ENCODE measurements at places on chromosomes 12 and 14.

GRCh38 chr12:46209914-46210872, 58.6 kb downstream of the SLC38A1 start:
- no peaks in the 10 kb centered on the region for H3K36me3 ChIP-seq
- H3K27ac ChIP-seq, result no peak overlapping the region
- no peak overlapping the region for H3K4me3 ChIP-seq
- H3K27me3 ChIP-seq, result no peaks in the 10 kb centered on the region
- peaks cover 10% of the 10 kb centered on the region for H3K4me1 ChIP-seq

DNA sequence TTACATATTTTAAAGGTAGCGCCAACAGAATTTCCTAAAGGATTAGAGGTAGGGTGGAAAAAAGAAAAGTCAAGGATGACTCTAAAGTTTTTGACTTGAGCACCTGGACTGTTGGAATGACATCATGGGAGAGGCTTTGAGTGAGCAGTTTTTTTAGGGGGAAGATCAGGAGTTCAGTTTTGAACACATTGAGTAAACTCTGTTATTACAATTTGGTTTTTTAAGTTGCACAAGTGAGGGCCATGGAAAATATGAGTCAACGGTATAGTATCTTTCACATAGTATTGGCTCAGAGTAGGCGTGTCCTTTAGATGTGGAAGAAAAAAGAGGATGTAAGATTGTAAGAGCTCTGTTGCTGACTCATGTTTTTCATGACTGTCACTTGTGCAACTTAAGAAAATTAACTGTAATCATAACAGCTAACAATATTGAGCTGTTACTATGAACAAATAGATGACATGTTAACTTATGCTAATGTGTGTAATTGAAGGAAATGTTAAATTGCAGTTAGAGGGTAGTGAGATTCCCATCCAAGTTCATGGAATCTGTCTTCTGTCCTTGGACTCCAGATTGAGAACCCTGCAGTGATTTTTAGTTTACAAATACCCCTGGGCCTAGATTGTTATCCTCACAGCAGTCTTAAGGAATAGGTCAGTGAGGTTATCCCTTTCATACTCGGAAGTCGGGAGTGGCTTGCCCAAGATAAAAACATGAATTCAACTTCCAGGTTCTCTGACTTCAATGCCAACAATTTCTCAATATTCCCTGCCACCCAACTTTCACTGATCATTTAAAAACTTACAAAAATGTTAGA, 48.2 kb upstream of the ATP2B1 start:
- no peaks in the 10 kb centered on the region for H3K36me3 ChIP-seq
- H3K27me3 ChIP-seq, result no peaks in the 10 kb centered on the region
- H3K4me3 ChIP-seq, result no peak overlapping the region
- DNase-seq, result no peak
- H3K27ac ChIP-seq, result peak overlapping the region; percentile 82
- H3K4me1 ChIP-seq, result no peaks in the 10 kb centered on the region

DNA sequence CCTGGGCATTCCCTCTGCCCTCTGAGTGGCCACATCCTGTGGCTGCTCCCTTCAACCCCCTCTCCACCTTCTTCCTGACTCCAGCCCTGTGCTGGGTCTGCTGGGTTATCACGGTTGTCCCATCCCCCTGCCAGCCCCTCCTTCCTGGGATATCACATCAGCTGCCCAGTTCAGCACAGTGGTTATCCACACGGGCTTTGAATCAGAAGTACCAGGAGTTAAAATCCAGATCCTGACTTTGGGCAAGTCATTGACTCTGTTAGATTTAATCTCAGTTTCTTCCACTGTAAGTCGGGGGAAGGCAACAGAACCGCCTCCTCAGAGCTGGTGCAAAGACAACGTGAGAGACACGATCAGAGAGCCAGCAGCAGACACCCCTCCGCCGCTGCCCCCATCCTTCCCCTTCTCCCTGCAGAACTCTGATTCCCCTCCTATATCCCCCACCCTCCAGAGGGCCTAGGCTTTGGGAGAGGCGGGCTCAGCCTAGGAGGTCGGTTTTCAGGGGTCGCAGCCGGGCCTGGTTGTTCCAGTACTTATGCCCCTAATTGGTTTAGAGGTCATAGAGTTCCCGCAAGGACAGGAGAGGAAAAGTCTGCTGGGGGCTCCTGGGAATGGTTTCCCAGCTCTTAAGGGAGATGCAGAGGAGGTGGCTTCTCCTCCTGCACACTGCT, 42.5 kb downstream of the PRIMA1 start:
- no peak overlapping the region for H3K4me3 ChIP-seq
- H3K4me1 ChIP-seq, result no peaks in the 10 kb centered on the region
- no peak overlapping the region for H3K27ac ChIP-seq
- no peaks in the 10 kb centered on the region for H3K36me3 ChIP-seq
- H3K27me3 ChIP-seq, result no peaks in the 10 kb centered on the region

GRCh38 chr12:123026094-123026853, 45.8 kb downstream of the ARL6IP4 start:
- H3K4me1 ChIP-seq, result no peaks in the 10 kb centered on the region
- H3K27ac ChIP-seq, result no peak overlapping the region

DNA sequence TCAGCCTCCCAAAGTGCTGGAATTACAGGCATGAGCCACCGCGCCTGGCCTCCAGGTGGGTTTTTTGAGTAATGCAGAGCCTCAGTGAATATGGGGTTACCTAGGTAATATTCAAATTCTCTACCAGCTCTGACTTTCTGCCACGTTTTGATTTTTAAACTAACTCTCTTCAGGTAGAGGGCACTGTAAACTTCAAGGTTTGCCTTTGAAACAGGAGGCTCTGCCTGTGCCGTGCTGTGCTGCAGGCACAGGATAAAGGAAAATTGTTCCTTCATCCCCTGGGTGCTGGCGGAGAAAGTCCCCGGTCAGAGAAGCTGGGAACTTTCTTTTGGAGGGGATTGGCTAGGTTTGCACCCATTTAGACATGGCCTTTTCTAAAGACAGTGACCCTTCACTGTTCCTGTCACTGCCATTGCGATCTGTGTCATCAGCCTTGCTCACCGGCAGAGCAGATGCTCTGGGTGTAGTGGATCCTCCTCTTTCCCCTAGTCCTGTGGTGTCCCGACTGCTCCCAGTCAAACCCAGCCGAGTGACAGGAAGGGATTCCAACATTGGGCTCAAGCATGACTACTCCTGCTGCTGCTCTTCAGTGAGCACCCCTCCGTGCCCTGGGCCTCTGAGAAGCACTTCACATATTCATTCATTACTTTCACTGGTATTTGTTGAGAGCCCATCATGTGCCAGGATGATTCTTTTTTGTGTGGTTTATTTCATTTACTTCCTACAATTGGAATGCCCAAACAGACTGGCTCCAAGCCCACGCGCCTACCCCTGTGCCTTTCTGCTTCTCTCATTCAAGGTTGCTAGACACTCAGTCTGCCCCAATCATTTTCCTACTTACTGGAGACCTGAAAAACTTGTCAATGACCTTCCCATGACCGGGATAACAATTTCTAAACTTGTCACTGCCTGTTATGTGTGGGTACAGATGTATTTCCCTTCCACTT, 103.6 kb downstream of the TMEM30B start:
- H3K36me3 ChIP-seq, result no peaks in the 10 kb centered on the region
- no peak for DNase-seq
- H3K4me3 ChIP-seq, result no peak overlapping the region

DNA sequence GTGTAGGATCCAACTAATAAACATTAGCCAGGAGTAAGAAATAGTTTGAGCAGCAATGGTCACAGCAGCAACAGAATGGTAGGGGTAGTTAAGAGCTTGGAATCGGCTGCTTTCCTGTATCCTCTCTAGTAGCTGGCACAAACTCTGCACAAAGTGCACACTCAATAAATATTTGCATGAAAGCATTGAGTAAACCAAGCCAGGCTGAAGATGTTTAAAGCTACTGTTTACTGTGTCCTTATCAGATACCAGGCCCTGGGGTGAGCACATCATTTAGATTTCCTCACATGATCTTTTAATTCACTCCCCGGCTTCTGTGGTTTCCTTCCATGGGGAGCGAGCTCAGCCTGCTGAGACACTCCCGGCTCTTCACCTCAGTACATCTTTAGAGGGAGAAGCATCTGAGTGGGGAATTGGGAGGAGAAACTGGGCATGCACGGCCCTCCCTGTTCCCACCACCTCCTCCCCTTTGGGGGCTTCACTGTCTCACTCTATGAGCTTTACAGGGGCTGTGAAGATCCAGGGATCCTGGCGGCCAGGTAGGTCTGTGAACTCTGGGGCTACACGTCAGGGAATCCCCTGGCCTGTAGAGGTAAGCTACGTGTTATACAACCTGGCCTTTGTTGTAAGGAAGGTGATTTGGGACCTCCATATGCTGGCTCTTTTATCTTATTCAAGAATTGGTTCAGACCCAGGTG, 107.2 kb upstream of the VASH1 start:
- DNase-seq, result no peak
- H3K4me3 ChIP-seq, result no peak overlapping the region
- no peak overlapping the region for H3K27ac ChIP-seq
- no peaks in the 10 kb centered on the region for H3K36me3 ChIP-seq
- H3K4me1 ChIP-seq, result peaks cover 13% of the 10 kb centered on the region

GRCh38 chr12:124509676-124510300, 57.6 kb downstream of the NCOR2 start:
- peaks cover 5% of the 10 kb centered on the region for H3K36me3 ChIP-seq
- peak overlapping the region; percentile 83 for H3K27ac ChIP-seq
- peaks cover 93% of the 10 kb centered on the region for H3K4me1 ChIP-seq

DNA sequence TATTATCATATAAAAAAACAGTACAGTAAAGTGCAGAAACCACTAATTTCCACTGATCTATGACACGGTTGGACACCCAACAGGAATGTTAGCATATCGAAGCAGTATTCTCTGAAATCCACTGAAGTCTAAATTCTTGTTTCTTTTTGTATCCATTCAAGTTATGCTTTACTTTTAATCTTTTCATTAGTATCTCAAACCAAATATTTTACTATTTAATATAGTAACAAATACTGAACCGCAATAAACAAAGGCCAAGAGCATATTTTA, 41.1 kb downstream of the ATXN2 start:
- no peak overlapping the region for H3K4me3 ChIP-seq
- no peak overlapping the region for H3K27ac ChIP-seq
- H3K4me1 ChIP-seq, result peaks cover 41% of the 10 kb centered on the region
- H3K36me3 ChIP-seq, result no peaks in the 10 kb centered on the region

GRCh38 chr12:85725991-85726390, 110.2 kb downstream of the RASSF9 start:
- H3K27me3 ChIP-seq, result no peaks in the 10 kb centered on the region
- no peaks in the 10 kb centered on the region for H3K36me3 ChIP-seq
- H3K4me1 ChIP-seq, result no peaks in the 10 kb centered on the region
- DNase-seq, result no peak
- H3K4me3 ChIP-seq, result no peak overlapping the region
